ENCODE measurements at places on chromosomes 16 and 17. TPM values are rescaled to one million over a fixed set of nuclear protein-coding genes. Genes with fewer than 3 reads are reported as not detected.

DNA sequence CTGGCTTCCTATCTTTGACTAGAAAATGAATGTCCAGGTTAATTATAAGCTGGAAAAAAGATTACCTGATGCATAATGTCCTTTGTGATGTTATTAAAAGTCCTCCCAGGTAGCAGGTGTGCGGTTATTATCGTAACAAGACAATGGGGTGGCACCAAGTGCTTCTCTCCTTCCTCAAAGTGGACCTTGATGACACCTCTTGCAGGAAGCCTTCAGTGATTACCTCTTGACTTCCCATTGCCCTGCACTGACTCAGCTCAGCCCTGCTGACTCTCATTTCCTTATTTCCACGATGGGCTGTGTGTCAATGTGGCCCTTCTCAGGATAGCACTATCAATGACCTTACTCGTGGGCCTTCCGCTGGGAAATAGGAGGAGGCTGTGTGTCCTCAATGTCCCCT lies 477.4 kb upstream of the CCL2 start:
- no peak for DNase-seq

GRCh38 chr16:74623839-74624235 lies 16.9 kb upstream of the GLG1 start:
- no peak for DNase-seq

Gene CDH13
- total RNA-seq, result 28.9 TPM

Gene CTRL
- total RNA-seq, result 0.49 TPM

Gene SMIM22
- 1.3 TPM for total RNA-seq

Gene ENPP7
- total RNA-seq, result not detected

- DNase-seq, result no peak
Observed at GRCh38 chr16:11871193-11871592, 19.9 kb upstream of the RSL1D1 start.

DNA sequence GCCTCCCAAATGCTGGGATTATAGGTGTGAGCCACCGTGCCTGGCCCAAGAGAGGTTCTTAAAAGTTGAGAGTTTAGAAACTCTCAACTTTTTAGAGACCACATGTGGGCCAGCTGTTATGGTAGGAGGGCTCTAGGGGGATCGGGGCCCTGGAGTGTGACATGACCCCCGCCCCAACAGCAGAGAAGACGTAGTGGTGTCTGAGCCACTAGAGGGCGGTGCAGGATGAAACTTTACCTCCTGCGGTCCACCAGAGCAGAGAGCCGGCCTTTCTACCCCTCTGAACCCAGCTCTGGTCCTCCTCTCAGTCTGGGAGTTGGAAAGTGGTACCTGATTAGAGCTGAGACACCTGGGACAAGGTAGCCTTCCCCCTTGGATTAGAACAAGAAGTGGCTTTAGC lies 7.4 kb downstream of the CDK5RAP3 start:
- DNase-seq, result no peak

GRCh38 chr17:8121681-8122421 lies 2.1 kb downstream of the HES7 start:
- DNase-seq, result no peak

Gene KCNH4
- total RNA-seq, result not detected

Gene COG4
- total RNA-seq, result 28.7 TPM

DNA sequence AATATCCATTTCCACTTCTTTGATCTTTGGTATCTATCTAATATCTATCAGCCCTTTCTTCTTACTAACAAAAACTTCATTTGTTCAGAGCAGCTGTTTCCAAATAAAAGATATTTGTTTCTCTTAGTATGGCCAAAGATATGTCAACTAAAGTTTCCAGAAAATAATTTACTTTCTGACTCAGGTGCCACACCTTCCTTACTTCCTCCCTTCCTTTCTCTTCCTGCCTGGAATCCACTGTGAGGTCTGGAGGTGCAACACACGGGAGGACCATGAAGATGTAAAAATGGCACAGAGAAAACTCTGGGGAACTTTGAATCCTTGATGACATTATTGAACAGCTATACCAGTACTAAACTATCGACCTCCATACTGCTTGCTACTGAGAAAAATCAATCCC lies 14.0 kb downstream of the MED13 start:
- DNase-seq, result no peak

- no peak for DNase-seq
Observed at GRCh38 chr17:16950488-16950887, 21.4 kb downstream of the TNFRSF13B start.

DNA sequence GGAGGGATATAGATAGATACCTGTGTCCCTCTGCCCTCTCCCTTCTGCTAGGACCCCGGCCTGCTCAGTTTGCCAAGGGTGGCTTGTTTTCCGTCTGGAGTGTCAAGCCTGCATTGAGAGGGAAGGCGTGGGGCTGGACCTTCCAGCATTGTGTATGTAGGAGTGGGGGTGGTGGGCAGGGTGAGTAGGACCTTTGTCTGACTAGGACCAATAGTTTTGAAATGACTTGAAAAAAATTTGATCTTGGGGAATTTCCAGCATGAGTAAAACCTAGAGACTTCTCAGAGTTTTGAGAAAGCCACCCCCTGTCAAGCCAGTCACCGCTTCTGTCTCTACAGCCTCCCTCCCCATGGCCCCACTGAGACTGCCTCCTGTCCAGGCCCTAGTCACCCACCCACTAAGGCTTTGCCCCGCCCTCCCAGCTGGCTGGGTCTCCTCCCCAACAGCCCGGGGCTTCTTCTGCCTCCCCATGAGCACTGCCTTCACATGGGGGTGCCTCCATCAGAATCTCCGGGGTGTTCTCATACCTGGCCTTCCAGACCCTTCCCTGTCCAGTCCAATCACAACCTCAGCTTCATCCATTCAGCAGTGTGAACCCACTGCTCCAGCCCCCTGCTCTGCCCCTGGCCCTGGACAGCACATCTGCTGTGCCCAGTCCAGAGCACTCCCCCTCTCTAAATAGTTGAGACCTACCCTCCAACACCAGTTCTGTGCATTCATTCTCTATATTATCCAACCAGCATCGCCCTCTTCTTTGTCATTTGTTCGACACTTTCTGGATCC lies 207.0 kb downstream of the MSI2 start:
- no peak for DNase-seq

- DNase-seq, result peak; percentile 97
Observed at GRCh38 chr17:63838631-63839171, 3.8 kb downstream of the SMARCD2 start.

Gene KCNH6
- total RNA-seq, result not detected

DNA sequence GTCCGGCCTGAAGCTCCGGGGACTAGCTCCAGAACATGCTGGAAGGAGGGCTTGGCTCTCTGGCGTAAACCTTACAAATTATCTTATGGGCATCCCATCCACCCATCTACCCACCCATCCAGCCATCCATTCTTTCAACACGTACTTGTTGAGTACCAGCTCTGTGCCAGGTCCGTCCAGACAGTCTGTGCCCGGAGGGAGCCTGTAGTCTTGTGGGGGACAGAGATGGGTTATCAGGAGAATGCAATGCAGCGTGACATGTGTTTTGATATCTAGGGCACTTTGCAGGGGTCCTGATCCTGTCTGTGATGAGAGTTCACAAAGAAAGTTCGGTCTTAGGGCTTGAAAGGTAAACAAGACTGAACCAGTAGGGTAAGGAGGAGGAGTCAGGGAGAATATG lies 4.1 kb upstream of the SLC13A2 start:
- DNase-seq, result no peak

- DNase-seq, result no peak
Observed at GRCh38 chr17:8150194-8151119, 1.7 kb downstream of the PER1 start.

DNA sequence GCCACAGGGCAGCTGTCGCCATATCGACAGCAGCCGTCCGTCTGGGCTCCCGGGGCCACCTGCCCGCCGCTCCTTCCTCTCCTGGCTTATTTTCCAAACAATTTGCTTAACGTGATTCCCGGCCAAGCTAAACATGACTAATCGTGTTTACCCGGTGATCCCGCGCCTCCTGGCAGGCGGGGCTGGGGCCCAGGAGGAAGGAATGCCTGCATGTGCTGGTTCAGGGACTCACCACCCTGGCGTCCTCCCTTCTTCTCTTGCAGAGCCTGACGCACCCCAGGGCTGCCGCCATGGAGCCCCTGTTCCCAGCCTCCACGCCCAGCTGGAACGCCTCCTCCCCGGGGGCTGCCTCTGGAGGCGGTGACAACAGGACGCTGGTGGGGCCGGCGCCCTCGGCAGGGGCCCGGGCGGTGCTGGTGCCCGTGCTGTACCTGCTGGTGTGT lies 6.1 kb downstream of the SSTR5 start:
- no peak for DNase-seq

Gene SNX20
- 1.4 TPM for total RNA-seq

DNA sequence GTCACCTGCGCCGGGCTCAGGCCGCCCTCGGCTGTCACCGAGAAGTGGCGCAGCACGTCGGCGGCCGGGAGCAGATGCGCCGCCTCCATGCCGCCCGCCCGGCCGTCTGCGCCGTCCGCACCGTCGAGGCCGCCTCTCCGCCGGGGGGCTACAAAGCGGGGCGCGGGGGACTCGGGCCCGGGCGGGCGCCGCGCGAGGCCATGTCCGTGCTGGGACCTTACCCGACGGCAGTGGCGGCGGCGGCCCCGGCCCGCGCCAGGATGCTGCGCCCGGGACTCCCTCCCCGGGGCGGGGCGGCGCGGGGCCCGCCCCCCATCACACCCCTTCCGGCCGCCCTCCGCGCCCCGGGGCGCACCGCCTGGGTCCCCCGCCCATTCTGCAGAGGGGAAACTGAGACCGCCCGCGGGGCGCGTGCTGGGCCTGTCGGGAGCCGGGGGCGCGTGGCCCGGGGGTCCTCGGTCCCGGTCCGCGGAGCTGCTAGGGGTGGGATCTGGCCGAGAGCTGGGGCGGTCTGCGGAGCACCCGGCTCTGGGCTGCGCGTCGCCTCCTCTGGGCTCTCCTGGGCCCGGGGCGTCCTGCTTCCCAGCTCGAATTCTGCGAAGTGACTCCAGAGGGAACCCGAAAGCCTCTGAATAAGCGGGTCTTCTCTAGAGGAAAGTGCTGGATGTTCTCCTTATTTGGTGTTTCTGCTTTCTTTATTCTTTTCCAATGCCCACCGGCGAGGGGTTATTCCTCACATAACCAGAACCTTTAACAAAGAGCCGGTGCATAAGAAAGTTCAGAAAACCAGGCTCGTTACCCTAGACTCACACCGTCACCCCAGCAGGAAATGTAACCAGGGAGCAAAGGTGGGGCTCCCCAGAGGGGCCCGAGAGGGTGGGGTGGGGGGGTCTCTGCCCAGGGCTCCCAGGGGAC lies at the start of gene ATP2A3:
Gene ATP2A3, minus strand, starts transcription at position 235 of the 915 bp plus-strand sequence. Its CDS starts 146 bp downstream, at position 89.
- no peak for DNase-seq

DNA sequence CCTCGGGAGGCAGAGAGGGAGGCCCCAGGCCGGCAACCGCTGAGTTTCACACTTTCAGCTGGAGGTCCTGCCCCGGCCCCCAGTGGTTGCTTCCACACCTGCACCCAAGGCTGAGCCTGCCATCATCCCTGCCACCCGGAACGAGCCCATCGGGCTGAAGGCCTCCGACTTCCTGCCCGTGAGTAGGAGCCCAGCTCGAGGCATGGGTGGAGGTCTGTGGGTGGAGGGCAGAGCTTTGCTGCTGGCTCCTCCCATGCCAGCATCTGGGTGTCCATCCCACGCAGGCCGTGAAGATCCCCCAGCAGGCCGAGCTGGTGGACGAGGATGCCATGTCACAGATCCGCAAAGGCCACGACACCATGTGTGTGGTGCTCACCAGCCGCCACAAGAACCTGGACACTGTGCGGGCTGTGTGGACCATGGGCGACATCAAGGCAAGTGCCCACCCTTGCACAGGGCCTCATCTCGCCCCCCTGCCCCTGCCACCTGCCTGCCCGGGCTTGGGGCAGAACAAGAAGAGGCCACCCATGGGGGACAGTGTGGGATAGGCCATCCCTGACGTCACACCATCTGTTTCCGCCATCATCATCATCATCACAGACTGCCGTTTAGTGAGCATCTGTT lies 19.6 kb downstream of the KATNB1 start:
- DNase-seq, result no peak

Gene TEX14
- 0.10 TPM for total RNA-seq

- no peak for DNase-seq
Observed at GRCh38 chr16:10561425-10561824, 19.0 kb downstream of the EMP2 start.

Gene KRT17
- 1,205 TPM for total RNA-seq

DNA sequence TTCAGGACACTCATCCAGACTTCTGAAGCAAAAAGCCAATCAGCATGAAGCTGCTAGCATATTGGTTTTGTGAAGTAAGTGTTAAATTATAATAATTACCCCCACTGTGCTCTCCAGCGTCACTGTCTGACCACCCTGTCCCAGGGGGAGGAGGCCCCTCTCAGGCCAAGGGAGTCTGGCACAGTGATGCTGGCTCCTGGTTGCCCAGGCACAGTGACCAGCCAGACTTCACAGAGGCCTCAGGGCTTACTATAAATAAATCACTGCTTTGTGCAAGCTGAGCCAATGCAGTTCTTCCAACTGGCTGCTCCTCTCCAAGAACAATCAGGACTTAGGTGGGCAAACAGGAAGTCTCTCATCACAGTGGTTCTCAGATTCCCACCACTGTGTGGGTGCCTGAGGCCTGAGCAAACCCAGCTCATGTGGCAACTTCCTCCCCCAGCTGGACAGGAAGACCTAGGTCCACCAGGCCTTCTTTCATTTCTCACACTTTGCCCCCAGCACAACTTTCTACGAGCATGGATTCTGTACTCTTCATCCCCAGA lies 1.7 kb upstream of the DBNDD1 start:
- DNase-seq, result no peak

Gene ZNF652
- 27.5 TPM for total RNA-seq

GRCh38 chr17:8964801-8965393 lies 610 bp downstream of the PIK3R5 start:
- DNase-seq, result no peak

Gene CYB5D1
- total RNA-seq, result 7.7 TPM

Gene HS3ST3A1
- 1.9 TPM for total RNA-seq

GRCh38 chr16:4936991-4937781 lies at the start of gene PPL:
Gene PPL (minus strand): TSS chr16:4937148. CDS start chr16:4937045, 103 bp downstream.
- no peak for DNase-seq

Gene MARF1
- total RNA-seq, result 31.5 TPM

Gene PRSS27
- 0.39 TPM for total RNA-seq

- DNase-seq, result no peak
Observed at GRCh38 chr17:40068129-40068581, 5.4 kb downstream of the THRA start.

Gene NPIPA3
- total RNA-seq, result not detected

DNA sequence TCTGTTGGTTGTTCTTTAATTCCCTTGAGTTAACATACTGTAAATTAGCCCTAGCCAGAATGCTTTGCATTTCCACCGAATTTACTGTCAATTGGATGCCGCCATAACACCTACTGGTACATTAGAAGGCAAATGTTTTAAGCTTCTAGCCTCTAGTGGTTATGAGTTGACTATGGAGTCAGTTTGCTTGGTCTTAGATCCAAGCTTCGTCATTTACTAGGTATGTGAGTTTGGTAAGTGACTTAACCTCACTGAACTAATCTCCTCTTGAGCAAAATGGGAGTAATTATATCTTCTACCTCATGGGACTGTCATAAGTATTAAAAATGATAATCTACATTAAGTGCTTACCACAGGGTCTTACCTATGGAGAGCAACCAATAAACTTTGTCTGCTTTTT lies 20.4 kb upstream of the CDH11 start:
- no peak for DNase-seq

Measured in skin of body (tissue), 3 donors.